ENCODE measurements at places on chromosomes 5 and 9. TPM values are rescaled to one million over a fixed set of nuclear protein-coding genes. Genes with fewer than 3 reads are reported as not detected.

Gene GPR150
- total RNA-seq: not detected

Gene TNFSF8
- 3.9 TPM for total RNA-seq

Gene SCGB3A2
- 1,419 TPM for total RNA-seq

GRCh38 chr5:64595031-64595855 lies 89.4 kb downstream of the RGS7BP start:
- no peak overlapping the region for H3K27ac ChIP-seq
- no peaks in the 10 kb centered on the region for H3K4me1 ChIP-seq
- no peaks in the 10 kb centered on the region for H3K36me3 ChIP-seq

GRCh38 chr9:95816716-95817115 lies 58.8 kb upstream of the ERCC6L2 start:
- H3K36me3 ChIP-seq: no peaks in the 10 kb centered on the region
- no peaks in the 10 kb centered on the region for H3K27me3 ChIP-seq
- no peak for DNase-seq
- H3K4me3 ChIP-seq: no peak overlapping the region

Gene LRRC19
- total RNA-seq: 1.5 TPM

DNA sequence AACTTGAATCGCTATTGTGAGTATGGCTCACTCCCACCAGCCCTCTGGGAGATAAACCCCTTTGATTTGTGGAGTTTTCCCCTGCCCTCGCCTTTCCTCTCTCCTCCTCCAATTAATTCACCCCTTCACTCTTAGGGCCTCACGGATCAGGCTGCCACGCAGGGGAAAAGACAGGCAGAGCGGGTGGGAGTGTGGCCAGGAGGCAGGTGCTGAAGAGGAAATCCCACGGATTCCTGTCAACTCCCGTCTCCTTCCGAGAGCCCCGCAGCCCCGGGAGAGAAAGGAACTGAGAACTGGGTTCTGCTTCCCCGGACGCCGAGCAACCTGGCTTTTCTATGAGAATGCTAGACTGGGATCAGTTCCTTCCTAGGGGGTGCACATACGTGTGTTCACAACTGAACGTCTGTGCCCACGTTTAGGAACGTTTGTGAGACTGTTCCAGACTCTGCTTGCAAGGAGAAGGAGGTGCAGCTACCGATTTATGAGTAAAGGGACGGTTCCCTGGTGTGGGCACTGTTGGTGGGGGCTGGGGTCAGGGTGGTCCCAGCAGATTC lies 314.5 kb upstream of the TLE4 start:
- no peaks in the 10 kb centered on the region for H3K4me1 ChIP-seq
- H3K36me3 ChIP-seq: no peaks in the 10 kb centered on the region
- no peaks in the 10 kb centered on the region for H3K27me3 ChIP-seq
- no peak for DNase-seq

DNA sequence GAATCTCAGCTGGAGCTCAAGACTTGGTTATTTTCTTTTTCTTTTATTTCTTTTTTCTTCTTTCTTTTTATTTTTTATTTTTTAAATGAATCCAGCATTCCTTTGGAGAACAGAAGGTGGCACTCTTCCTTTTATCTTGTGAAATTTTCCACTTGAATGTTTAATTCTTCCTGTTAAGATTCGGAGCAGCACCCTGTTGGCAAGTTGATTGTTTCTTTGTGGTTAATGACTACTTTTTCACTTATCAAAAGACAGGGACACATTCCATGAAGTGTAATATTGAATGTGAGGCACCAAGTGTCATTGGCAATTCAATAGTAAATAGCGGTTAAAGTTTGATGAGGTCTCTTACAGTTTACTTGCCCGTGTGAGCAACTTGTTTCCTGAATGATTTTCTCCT lies 240.5 kb upstream of the CHD1 start:
- no peaks in the 10 kb centered on the region for H3K27me3 ChIP-seq
- no peaks in the 10 kb centered on the region for H3K36me3 ChIP-seq
- no peaks in the 10 kb centered on the region for H3K4me1 ChIP-seq
- DNase-seq: no peak

Gene C5orf46
- total RNA-seq: not detected

DNA sequence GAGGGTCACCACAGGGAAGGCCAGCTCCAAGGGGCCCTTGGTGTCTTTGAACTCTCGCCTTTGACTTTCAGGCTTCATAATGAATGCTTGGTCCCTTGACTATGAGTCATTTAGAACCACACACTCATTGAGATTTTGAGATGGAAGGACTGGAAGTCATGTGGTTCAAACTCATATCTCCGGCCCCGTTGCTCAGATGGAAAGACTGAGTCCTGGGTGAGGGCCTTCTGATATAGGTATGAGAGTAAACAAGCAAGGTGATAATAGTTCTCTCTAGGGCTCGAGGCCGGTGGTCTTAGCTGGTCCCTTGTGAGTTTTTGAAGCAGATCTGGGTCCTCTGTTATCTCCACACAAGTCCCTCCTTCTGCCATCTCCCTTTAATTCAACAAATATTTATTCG lies 210.6 kb downstream of the PAX5 start:
- peaks cover 4% of the 10 kb centered on the region for H3K4me1 ChIP-seq
- H3K36me3 ChIP-seq: no peaks in the 10 kb centered on the region
- peaks cover 1% of the 10 kb centered on the region for H3K27me3 ChIP-seq
- no peak for DNase-seq
- H3K4me3 ChIP-seq: no peak overlapping the region
- no peak overlapping the region for H3K27ac ChIP-seq

Gene STKLD1
- total RNA-seq: 1.5 TPM

DNA sequence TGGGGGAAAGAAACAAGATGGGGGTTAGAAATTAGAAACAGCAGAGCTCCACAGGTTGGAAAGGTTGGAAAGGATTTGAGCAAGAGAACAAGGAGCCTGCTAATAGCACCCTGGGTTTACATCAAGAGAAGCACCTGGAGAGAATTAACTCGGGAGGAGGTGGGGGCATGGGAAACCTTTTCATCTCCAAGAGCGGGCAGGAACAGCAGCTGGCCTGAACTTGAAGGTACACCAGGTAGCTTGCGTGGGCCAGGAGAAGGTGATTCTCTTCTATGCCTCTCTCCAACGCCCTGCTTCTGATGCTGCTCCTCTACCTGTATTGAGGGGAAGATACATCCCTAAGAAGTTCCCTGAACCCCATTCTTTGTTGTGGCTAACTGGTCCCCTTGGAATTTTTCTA lies 37.1 kb upstream of the GLRX start:
- peak overlapping the region; percentile 84 for H3K27ac ChIP-seq
- H3K27me3 ChIP-seq: no peaks in the 10 kb centered on the region
- H3K4me1 ChIP-seq: peaks cover 63% of the 10 kb centered on the region
- H3K4me3 ChIP-seq: no peak overlapping the region
- no peak for DNase-seq

DNA sequence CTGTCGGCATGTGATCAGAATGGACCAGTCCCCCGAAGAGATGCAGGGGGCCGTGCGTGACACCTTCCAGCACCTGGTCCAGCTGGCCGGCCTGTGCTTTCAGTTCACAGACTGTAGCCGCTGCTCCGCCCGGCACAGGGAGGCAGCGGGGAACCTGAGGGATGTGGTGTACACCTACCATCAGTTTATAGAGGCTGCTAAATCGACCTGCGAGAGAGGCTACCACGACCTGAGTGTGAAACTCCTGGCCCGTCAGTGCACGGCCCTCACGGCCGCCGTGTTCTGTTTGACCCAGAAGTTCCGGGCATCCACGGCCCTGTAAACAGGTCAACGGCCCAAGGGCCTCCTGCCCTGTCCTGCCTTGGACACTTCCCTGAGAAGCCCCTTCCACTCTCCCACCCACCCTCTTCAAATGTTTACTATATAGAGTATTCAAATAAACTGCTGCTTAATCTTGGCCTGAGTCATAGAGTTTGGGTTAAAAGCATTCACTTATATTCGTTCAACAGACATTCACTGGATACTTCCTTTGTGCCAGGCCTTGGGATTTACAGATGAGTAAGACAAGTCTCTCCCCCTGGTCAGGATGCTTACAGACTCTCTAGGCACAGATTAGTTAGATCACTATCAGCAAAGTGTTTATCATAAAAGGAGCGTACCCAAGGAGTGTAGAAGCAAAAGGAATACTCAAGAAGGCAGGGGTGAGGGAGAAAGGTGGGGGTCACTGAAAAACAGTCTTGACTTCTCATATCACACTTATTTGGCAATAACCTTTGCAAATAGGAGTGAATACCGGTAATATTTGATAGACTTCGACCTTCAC lies 6.9 kb upstream of the TRMT10B start:
- H3K27ac ChIP-seq: no peak overlapping the region
- H3K4me1 ChIP-seq: no peaks in the 10 kb centered on the region
- H3K4me3 ChIP-seq: no peak overlapping the region
- no peaks in the 10 kb centered on the region for H3K27me3 ChIP-seq
- no peaks in the 10 kb centered on the region for H3K36me3 ChIP-seq
- DNase-seq: no peak

DNA sequence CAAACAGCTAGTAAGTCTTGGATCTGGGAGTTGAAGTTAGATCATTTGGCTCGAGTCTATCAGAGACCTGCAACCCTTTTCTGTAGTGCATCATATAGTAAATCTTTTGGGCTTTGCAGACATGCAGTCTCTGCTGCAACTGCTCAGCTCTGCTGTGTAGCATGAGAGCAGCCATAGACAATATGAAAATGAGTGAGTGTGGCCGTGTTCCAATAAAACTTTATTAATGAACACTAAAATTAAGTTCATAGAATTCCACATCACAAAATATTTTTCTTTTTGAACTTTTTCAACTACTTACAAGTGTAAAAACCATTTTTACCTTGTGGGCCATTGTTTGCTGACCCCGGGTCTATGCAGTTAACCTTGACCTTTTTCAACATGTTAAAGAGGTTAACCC lies 35.2 kb downstream of the ROPN1L start:
- H3K27me3 ChIP-seq: no peaks in the 10 kb centered on the region
- no peak overlapping the region for H3K4me3 ChIP-seq
- H3K27ac ChIP-seq: no peak overlapping the region
- no peaks in the 10 kb centered on the region for H3K4me1 ChIP-seq

DNA sequence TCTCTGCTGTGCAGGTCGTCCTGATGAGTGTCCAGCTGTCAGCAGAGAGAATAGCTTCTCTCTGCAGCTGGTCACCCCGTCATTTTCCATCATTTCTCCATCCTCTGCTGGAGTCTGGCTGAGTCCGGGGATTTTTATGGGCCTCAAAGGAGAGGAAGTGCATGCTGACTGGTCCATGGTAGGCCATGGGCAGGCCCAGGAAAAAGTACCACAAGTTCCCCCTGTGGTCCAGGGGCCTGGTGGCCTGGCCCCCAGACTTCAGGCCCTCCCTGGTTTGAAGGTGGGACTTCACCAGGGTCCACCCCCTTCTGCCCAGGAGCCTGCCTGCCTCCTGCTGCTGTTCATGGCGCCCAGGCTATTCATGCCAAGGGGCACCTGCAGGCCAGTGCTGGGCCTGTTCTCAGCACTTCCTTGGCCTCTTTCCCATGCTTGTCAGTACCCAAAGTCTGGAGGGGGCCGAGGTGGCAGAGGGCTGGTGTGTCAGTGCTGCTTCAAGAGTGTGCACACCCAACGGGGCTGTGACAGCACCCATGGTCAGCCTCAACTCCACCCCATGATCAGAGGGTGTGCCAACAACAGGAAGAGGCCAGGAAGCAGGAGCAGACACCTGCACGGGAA lies 7.3 kb upstream of the MTMR12 start:
- no peaks in the 10 kb centered on the region for H3K27me3 ChIP-seq
- H3K27ac ChIP-seq: no peak overlapping the region
- no peak overlapping the region for H3K4me3 ChIP-seq
- H3K4me1 ChIP-seq: no peaks in the 10 kb centered on the region
- no peak for DNase-seq

DNA sequence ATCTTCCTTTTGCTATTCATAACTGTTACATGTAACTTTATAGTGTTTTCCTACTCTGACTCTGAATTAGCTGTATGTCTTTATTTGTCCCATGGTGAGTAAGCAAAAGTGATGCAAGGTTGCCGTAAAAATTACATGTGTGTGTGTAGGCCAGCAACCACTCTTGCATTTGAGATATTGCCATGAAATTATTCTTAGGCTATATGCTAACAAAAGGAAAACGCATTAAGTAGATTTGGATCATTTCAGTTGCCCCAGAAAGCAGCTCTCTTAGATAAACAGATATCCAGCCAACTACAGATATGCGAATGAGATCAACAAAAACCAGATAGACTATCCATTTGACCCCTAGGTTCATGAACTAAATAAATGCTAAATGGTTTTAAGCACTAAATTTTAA lies 73.6 kb downstream of the CYLC2 start:
- no peak overlapping the region for H3K27ac ChIP-seq
- no peak overlapping the region for H3K4me3 ChIP-seq

GRCh38 chr5:86917117-86917579 lies 299.4 kb downstream of the COX7C start:
- no peaks in the 10 kb centered on the region for H3K27me3 ChIP-seq
- H3K27ac ChIP-seq: no peak overlapping the region
- no peaks in the 10 kb centered on the region for H3K4me1 ChIP-seq
- no peaks in the 10 kb centered on the region for H3K36me3 ChIP-seq
- no peak for DNase-seq
- no peak overlapping the region for H3K4me3 ChIP-seq

Gene BTNL8
- 9.8 TPM for total RNA-seq

DNA sequence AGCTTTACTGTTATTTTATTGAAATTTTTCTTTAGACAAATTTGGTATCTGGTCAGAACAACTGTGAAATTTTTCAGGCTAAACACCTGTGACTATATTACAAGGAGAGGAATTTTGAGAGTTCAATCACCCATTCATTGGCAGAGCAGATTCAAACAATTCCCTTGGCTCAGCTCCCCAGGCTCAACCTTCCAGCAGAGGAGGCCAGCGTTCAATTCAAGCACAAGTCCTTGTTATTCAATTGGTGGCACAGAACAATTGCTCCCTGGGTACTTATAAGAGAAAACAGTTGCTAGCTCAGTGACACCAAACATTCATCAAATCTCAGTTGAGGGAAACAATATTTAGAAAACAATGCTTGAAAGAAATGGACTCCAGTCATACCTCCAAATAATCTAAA lies 83.3 kb downstream of the SUSD1 start:
- no peak for DNase-seq
- H3K4me1 ChIP-seq: no peaks in the 10 kb centered on the region
- no peak overlapping the region for H3K4me3 ChIP-seq
- H3K27me3 ChIP-seq: no peaks in the 10 kb centered on the region

- H3K36me3 ChIP-seq: no peaks in the 10 kb centered on the region
- H3K4me3 ChIP-seq: no peak overlapping the region
- H3K4me1 ChIP-seq: peaks cover 10% of the 10 kb centered on the region
- H3K27me3 ChIP-seq: no peaks in the 10 kb centered on the region
These were observed 213.1 kb downstream of the RFK start for GRCh38 chr9:76181020-76181641.

DNA sequence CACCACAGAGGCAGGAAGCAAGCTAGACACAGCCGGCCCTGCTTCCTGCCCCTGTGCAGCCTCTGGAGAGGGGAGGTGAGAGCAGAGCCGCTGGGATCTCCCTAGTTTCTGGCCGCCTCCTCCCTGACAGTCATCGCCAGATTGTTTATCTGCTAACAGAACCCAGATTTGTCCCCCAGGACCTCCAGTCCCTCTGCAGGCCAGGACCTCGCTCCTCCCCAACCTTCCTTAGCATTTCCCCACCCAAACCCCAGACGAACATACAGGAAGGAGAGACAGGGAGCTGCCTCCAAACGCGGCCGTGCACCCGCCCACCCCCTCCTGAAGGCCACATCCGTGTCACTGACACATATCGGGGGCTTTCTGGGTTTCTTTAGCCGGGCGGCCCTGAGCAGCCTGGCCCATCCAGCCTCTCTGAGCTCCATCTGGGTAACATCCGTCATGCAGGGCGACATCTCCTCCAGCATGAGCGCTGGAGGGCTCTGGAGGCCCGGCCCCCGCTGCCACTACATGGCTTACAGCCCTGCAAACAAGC lies 47.5 kb downstream of the DBH start:
- H3K27me3 ChIP-seq: no peaks in the 10 kb centered on the region
- no peaks in the 10 kb centered on the region for H3K36me3 ChIP-seq
- DNase-seq: peak; percentile 73
- H3K4me1 ChIP-seq: peaks cover 29% of the 10 kb centered on the region

Gene LCN9
- not detected for total RNA-seq

GRCh38 chr5:111401906-111402305 lies 110.4 kb downstream of the STARD4 start:
- H3K4me3 ChIP-seq: no peak overlapping the region
- no peak overlapping the region for H3K27ac ChIP-seq
